ENCODE measurements at places on chromosomes 5 and 9. TPM values are rescaled to one million over a fixed set of nuclear protein-coding genes. Genes with fewer than 3 reads are reported as not detected.

Gene OLFM1
- 9.6 TPM for total RNA-seq

Gene EPB41L4B
- total RNA-seq = 31.6 TPM

Gene NUDT2
- 15.1 TPM for total RNA-seq

Gene CNTNAP3
- 15.0 TPM for total RNA-seq

Gene TRPM6
- 0.89 TPM for total RNA-seq

Gene GPR151
- not detected for total RNA-seq

DNA sequence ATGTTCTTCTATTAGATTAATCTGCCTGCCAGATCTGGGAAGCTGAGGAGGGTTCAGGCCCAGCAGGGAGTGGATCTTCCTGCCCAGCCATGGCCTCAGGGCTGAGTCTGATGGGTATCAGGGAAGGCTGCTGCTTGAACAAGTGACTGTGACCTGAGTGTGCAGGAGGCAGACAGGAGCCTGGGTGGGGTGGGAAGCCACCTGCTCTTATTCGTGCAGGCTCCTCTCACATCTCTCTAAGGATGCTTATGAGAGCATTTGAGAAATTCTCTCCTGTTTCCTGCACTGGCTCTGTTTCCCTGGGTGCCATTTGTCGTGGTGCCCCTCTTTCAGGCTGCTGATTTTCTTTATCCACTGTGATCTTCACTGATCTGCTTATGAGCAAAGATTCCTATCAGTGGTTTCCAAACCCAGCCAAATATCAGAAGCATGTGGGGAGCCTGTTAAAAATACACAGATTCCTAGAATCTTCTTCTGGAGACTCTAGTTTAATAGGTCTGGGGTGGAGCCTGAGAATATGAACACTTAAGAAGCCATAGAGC is 2.1 kb downstream of the RGS3 start:
- no peak for DNase-seq

GRCh38 chr9:98892288-98892687 is 51.4 kb upstream of the COL15A1 start:
- no peak for DNase-seq
